ENCODE measurements at places on chromosomes 13 and 19.
A peak's percentile ranks its signal among the peaks of the same experiment; 100 is the strongest.

DNA sequence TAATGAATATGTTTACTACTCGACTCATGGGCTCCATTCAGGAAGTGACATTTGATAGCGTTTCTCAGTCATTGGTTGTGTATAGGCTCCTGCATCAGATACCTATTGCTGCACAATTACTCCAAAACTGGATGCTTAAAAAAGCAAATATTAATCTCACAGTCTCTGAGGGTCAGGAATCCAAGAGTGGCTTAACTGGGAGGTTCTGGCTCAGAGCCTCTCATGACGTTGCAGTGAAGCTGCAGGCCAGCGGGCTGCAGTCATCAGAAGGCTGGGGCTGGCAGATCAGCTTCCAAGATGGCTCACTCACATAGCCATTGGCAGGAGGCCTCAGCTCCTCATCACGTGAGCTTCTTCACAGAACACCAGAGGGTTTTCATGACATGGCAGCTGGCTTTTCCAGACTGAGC, 525.1 kb upstream of the NBEA start:
- DNase-seq, result no peak

DNA sequence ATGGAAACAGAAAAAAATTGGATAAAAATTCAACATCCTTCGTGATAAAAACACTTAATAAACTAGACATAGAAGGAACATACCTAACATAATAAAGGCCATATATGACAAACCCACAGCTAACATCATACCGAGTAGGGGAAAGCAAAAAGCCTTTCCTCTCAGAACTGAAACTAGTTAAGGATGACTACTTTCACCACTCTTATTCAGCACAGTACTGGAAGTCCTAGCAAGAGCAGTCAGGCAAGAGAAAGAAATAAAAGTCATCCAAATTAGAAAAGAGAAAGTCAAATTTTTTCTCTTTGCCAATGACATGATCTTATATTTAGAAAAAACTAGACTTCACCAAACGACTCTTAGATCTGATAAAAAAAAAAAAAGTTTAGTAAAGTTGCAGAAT, 25.8 kb upstream of the SLC7A9 start:
- no peak for DNase-seq

DNA sequence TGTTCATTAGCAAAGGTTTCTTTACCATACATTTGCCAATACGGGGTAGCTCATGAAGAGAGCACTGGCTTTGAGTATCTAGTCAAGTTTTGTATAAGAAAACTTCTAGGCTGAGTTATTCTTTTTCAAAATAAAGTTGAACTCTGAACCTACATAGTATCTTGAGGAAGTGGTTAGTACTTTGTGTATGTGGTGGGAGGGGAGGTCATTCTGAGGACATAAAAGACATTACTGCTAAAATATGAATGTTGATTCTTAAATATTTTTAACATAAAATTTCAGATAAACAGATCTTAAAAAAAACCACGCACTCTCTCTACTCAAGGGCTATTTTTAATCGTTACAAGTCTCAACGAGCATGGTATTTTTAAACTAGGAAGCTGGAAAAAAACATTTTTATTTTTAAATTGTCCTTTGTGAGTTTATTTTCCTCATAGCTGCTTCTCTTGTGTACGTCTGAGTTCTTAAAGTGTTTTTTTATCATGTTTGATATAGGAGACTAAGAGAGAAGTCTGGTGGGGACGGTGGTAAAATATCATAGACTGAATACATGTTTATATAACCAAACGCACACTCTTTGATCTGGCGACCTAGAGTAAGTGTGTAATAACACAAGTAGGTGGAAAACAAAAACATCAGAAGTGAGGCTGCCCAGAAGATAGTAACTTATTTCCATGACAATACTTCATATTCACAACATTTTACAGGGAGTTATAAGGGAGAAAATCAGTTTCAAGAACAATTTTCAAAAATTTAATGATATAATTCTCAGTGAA, 118.0 kb upstream of the POSTN start:
- no peak for DNase-seq

GRCh38 chr13:52374389-52374788, 31.6 kb downstream of the THSD1 start:
- DNase-seq, result no peak

GRCh38 chr19:3565139-3565538, 7.6 kb upstream of the HMG20B start:
- no peak for DNase-seq

GRCh38 chr13:49669735-49670309, 21.5 kb downstream of the EBPL start:
- DNase-seq, result peak; percentile 83

Measured in kidney capillary endothelial cell (primary cell).